ENCODE measurements at places on chromosomes 2 and 18. TPM values are rescaled to one million over a fixed set of nuclear protein-coding genes. Genes with fewer than 3 reads are reported as not detected.

ATOH8 gene
- 1.2 TPM for total RNA-seq

CD207 gene
- not detected for total RNA-seq

CCDC150 gene
- 5.5 TPM for total RNA-seq

NPPC gene
- total RNA-seq: not detected

GPR155 gene
- 1.9 TPM for total RNA-seq

SGPP2 gene
- 47.4 TPM for total RNA-seq

CSRNP3 gene
- 0.33 TPM for total RNA-seq

ARHGEF4 gene
- 52.0 TPM for total RNA-seq
